Renal cortex interstitium (tissue), 15 donors: ENCODE measurements at places on chromosomes 3 and 15. TPM values are rescaled to one million over a fixed set of nuclear protein-coding genes. Genes with fewer than 3 reads are reported as not detected.

DNA sequence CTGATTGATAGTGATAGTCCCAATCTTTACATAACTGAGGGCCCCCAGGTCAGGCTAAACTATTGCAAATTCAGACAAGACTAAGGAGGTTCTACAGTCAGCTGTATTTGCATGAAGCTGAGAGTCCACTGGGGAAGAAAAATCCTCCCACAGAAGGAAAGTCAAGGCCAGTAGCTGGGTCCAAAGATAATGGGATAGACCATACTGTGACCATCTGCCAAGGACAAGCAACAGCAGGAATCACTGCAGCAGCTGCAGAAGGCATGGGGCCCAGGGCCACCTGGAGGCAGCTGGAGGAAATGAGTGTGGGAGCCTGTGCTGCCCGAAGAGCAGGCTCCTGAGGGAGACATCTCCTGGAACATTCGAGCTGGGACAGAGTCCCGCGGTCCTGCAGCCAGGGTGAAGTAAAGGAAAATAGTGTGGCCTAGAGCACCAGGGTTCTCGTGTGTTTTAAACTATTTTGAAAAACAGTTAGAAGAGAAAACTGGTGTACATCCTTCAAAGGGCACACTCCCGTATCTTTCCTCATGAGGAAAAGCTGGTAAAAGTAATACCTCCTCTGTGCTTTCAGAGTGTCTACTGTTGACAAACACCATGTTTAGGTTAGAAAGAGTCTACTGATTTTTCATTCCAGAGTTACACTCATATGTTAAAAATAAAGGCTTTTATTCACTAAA is 13.2 kb upstream of the TMEM212 start:
- DNase-seq: no peak

GRCh38 chr3:149393345-149394160 is 16.1 kb upstream of the TM4SF1 start:
- DNase-seq: no peak

DNA sequence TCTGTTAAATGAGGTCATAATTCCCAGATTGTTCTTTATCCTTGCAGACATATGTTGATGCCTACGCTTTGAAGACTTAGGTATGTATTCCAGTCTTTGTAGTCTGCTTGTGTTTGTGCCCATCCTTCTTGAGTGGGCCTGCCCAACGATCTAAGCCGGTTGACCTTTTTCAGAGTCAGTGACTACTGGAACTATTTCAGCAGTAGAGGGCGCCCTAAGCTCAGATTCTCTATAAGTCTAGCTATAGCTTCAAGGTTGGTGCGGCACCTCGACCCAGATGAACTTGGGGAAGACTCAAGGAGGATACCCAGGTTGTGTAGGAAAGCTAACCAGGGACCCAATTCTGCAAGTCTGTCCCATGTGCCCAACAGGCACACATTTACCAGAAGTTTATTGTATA is 228.8 kb upstream of the PPP2R3A start:
- DNase-seq: no peak

GRCh38 chr3:137988152-137988551 is 21.8 kb upstream of the CLDN18 start:
- DNase-seq: no peak

DNA sequence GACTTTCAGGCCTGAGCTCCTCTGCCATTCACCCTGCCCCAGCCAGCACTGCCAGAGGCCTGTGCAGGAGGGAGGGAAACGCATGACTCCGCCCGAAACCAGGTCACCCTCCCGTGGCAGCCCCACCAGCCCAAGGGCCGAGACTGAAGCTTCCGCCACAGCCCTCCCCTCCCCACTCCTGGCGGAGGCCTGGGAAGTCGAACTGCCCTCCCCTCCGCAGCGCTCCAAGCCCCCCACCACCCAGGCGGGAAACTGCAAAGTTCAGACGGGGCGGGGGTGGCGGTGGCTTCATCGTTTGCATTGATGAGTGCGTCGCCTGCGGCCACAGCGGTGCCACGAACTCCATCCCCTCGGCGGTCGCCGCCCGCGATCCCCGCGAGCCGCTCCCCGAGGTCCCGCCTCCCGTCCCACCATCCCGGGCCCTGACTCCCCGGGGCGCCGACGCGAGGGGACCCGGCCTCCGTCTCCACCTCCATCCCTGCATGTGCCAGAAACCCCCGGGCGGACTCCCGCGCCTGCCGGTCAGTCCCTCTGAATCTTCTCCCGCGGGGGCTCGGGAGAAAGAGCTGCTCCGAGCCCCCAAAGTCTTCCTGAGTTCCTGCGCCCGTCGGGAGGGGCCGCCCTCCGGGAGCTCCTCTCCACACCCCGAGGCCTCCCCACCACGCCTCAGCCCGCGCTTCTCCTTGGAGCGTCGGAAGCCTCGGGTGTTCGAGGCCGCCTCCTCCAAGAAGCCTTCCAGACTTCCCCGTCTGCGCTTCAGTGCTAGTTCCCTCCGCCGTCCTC is 698 bp downstream of the MELTF start:
- DNase-seq: no peak

DNA sequence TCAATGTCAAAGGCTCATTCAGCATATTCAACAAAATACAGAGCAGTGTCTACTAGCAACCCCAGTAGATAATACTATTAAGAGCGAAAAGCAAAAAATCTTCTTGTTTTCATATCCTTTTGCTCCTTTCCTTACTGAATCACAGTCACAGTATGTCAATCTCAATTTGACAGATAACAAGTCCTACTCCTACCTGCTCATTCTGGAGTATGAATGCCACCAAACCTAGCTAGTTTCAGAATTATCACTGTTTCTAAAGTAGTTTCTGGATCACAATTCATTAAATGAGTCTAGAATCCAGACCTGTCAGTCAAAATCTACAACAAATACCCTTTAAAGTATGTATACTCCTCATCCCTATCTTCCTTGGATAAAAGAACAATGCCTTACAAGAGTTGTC is 51.5 kb downstream of the MKRN2 start:
- no peak for DNase-seq

DNA sequence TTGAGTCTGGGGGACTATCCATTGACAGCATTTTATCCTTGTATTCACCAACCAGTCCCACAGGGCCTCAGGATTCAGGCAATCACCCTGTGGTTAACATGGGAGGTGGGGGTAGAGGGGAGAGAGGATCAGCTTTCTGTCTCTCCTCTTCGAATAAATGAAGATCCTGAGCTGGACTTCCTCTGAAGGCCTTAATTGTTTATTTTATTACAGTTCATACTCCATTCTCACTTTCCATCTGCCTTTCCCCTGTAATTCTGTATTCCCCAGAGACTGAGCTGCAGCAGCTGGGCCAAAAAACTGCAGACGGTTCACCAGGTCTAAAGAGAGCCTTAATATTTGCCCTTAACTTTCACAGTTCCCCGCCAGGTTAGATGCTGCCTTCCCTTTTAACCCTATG is 11.9 kb downstream of the TAGLN3 start:
- no peak for DNase-seq

GRCh38 chr3:51860703-51861665 is at the start of gene IQCF2:
Gene IQCF2 (plus strand): TSS chr3:51861615. CDS start chr3:51861667, 52 bp downstream.
- no peak for DNase-seq

GRCh38 chr15:61869656-61870055 is 190.6 kb downstream of the VPS13C start:
- no peak for DNase-seq

DNA sequence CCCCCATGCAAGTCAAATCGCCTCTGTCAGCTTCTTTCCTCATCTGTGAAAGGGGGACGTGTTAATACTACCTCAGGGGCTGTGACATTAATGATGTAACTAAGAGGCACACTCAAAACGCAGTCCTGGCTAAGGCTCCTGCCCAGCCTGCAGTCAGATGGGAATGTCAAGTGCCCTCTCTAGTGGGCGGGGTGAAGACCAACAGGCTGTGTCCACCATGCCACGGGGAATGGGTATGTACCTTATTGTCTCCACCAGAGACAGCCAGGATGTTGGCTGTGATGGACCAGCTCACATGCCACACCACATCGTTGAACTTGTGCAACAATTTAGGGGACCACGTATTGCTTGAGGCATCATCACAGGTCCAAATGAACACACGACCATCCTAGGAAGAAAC is 11.0 kb upstream of the GHRL start:
- DNase-seq: no peak

GRCh38 chr3:193771011-193771652 is 178.1 kb downstream of the OPA1 start:
- no peak for DNase-seq

DNA sequence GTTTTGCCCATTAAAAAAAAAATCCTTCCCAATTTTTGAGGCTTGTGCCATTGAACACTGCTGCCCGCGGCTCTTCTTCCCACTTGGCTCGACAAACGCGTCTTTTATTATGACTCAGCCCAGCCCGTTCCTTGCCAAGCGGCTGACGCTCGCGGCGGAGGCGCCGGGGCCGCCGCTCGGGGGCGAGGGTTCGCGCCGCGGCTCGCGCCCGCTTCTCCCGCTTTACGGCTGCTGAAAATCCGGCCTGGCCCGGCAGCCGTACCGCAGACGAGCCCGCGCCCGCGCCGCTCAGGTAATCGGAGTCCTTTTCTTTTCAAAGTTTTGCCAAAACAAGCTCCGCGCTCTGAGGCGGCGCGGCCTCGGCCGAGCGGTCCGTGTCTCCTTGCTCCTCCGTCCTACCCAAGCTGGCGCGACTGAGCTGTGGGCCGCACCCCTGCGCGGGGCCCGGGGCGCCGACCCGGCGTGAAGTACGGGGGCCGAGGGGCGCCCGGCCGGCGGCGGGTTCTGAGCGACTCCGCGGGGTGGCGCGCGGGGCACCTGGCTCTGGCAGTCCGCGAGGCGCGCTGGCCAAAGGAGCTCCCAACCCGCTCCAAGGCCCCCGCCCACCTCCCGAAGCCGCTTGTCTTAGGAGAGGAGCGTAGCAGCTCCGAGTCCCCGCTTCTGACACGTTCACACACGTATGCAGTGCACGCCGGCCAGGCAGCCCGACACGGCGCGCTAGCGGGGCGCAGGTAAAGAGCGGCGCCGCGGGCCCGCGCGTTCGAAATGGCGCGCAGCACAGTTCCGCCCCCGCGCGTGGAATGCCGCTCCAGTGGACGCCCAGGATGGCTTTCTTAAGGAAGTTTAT is 418.2 kb upstream of the NAALADL2 start:
- peak; percentile 86 for DNase-seq

- no peak for DNase-seq
These were observed 21.7 kb upstream of the PARL start for GRCh38 chr3:183906234-183906921.

DNA sequence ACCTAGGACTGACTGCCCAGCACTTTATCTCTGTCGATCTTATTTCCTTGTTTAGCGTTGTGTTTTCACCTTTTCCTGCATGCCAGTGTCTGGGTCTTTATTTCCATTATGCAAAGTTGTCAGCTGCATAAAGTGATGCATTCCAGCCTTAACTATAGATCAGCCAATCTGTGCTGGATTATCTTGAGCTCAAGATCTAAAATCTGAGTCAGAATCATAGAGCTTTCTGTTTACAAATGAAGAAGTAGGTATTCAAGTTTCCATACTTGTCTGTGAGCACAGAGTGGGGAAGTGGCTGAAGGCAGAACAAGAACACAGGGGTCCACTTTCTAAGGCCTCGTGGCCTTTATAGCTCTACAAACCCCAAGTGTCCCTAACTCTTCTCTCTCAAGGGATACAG is 82.4 kb upstream of the PLCL2 start:
- no peak for DNase-seq

- DNase-seq: no peak
These were observed 153.7 kb upstream of the HES1 start for GRCh38 chr3:193982258-193982659.

DNA sequence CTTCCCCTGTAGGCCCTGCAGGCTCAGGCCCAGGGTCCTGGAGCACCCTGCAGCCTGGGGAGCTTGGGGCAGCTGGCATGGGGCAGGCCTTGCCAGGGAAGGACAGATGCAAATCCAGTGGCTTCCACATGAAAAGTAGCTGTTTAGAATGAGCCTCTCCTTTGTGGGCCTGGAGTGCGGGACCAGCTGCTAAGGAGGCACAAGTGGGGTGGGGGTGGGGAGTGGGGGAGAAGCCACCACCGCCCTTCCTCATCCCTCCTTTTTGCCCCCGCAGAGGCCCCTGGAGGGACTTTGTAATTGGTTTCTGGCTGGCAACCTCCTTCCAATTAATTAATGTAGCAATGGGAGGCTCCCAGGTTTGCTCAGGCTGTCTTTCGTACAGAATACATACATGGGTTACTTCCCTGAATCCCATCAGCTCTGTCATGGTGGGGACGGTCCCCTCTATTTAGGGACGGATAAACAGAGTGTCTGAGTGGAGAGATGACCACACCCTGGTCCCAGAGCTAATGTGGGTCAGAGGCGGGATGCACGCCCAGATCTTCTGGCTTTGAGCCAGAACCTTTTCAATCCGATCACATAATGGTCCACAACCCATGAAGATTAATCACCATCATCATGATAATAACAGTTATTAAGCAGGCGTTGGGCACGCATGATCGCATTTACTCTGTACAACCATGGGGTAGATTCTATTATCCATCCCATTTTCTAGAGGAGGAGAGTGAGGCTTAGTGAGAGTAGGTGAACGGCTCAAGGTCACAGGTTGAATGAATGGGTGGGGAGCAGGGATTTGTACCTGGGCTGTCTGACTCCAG is 6.2 kb downstream of the CORO2B start:
- DNase-seq: no peak

- DNase-seq: no peak
These were observed 211.9 kb downstream of the LRRN1 start for GRCh38 chr3:4011166-4011565.

- no peak for DNase-seq
These were observed 246.6 kb upstream of the KCNMB2 start for GRCh38 chr3:178289544-178290160.

DNA sequence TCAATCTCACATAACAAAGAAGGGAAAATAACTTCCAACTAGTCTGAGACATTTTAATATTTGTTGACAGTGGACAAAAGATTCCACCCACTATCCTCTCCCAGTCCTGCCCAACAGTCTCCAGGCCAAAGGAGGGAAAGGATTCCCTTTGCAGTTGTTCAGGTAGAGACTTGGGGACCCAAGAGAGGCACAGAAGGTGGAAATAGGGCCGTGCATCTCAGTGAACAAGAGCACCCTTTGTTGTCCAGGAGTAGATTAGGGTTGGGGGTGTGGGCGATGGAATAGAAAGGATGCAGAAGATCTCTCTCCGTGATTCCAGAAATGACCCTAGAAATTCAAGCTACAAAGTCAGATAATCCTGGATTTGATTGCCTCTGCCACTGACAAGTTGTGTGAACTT is 44.8 kb upstream of the TRA2B start:
- DNase-seq: no peak

GRCh38 chr3:61955483-61955882 is 394.1 kb downstream of the PTPRG start:
- DNase-seq: no peak

GRCh38 chr3:14335774-14336748 is 66.3 kb upstream of the SLC6A6 start:
- no peak for DNase-seq

GRCh38 chr3:32973982-32974381 is 22.5 kb downstream of the CCR4 start:
- DNase-seq: no peak

Gene LMAN1L
- not detected for polyA plus RNA-seq

Gene KLHDC8B
- 38.9 TPM for polyA plus RNA-seq

Gene ACAD9
- 49.2 TPM for polyA plus RNA-seq

Gene GOLGA8J
- polyA plus RNA-seq: 1.3 TPM

Gene GOLGA6L10
- polyA plus RNA-seq: 6.4 TPM

Gene SEMA3G
- 32.7 TPM for polyA plus RNA-seq

Gene LOXL1
- 77.1 TPM for polyA plus RNA-seq

Gene CCNDBP1
- polyA plus RNA-seq: 56.7 TPM

Gene SH2D7
- polyA plus RNA-seq: 0.44 TPM

Gene RGMA
- 10.2 TPM for polyA plus RNA-seq

Gene GPR156
- 2.7 TPM for polyA plus RNA-seq

Gene SUMF1
- 45.2 TPM for polyA plus RNA-seq

Gene EPHB1
- 5.1 TPM for polyA plus RNA-seq
